ENCODE measurements at places on chromosomes 3 and 15.

GRCh38 chr15:29904757-29905417 lies 82.6 kb upstream of the TJP1 start:
- no peak for DNase-seq

DNA sequence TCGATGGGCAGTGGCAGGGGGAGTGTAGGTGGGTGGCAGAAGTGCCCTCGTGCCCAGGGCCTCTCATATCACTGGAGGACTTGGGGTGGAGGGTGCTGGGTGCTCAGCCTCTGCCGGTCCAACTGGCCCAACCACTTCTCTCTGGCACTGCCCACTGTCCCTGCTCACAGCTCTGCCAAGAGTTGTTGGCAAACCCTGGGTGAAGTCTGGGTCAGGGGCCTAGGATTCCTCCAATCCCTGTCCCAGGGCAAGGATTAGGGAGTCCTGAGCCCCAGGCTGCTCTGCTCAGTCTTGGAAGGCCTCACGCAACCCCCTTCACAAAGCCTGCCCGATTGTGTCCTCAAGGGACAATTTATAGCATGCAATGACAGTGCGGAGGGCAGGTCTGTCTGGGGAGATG lies 5.2 kb upstream of the PRKCD start:
- DNase-seq, result no peak

GRCh38 chr15:59140422-59141226 lies 35.7 kb downstream of the CCNB2 start:
- DNase-seq, result no peak

DNA sequence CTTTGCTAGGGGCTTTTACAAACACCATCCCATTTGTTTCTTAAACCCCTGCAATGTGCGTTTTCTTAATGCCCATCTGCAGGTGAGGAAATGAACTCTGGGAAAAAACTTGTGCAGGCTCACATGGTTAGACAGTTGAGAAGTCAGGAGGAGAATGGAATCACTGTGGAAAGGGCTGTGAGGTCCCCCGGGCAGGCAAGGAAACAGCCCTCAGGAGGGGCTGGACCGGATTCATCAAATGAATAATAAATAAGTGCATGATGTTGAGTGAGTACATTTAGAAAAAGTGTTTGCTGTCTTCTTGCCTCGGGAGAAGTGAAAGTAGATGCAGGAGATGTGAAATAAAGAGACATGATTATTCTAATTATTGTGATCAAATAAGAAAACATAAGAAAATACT lies 76.6 kb downstream of the PGPEP1L start:
- DNase-seq, result no peak

DNA sequence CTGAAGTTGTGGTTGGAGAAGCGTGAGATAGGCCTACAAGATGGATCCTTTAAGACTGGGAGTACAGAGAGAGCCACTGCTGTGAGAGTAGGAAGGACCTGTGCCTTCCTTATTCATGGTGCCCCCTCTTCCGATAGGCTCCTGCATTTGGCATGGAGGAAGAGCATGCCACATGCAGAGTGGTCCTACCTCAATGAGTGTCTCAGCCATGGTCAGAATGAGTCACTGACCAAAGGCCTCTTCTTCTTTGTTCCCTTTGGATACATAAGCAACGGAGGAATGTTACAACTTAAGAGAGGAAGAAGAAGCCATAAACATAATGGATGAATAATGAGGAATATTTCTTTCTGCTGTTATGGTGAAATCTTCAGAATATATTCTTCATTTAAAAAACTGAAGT lies 681.2 kb upstream of the GRM7 start:
- DNase-seq, result no peak

DNA sequence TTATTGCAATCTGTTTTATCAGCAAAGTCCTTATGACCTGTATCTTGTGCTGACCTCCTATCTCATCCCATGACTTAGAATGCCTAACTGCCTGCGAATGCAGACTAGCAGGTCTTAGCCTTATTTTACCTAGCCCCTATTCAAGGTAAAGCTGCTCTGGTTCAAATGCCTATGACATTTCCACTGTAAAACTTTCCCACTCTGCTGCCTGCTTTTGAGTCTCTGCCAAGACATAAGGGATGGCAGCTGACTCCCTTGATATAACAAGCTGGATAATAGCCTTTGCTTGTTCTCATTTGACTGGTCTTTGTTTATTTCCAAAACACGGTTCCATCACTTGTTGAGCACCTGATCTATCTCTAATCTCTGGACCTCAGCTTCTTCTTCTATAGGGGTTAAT lies 131.9 kb upstream of the STRIT1 start:
- DNase-seq, result no peak

DNA sequence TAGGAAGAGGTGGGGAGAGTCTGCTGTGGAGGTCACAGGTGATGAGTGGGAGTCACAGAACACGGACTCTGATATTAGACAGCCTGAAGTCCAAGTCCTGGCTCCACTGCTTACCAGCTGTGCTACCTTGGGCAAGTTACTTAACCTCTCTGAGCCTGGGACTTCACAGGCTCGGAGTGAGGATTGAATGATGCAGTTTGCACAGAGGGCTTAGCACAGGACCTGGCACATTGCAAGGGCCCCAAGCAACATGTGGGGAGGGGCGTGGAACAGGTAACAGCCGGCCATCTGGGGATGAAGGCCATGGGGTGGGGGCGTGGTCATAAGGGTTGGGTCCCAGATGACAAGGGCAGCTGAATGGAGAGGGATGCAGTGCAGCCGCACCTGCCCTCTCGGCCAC lies 4.3 kb upstream of the ITIH3 start:
- DNase-seq, result no peak

Measured in activated CD4-positive, alpha-beta T cell treated with anti-CD3 and anti-CD28 coated beads for 4 hours (primary cell).